ENCODE measurements at places on chromosomes 6 and 20. TPM values are rescaled to one million over a fixed set of nuclear protein-coding genes. Genes with fewer than 3 reads are reported as not detected.

The HLA-G gene
- not detected for total RNA-seq

The TSPO2 gene
- total RNA-seq = not detected

The PTCHD4 gene
- total RNA-seq = 6.1 TPM

The SPAG4 gene
- total RNA-seq = 19.1 TPM

The C20orf96 gene
- total RNA-seq = 3.2 TPM

The ELOVL4 gene
- 0.51 TPM for total RNA-seq

The GHRH gene
- total RNA-seq = not detected

The FUT9 gene
- not detected for total RNA-seq

The TRDN gene
- total RNA-seq = not detected

The SGK2 gene
- total RNA-seq = 0.34 TPM

The FAM209A gene
- not detected for total RNA-seq

The TNFRSF21 gene
- 56.0 TPM for total RNA-seq

The LY6G5C gene
- 3.6 TPM for total RNA-seq

The DSP gene
- total RNA-seq = 95.4 TPM

The TPBG gene
- 9.4 TPM for total RNA-seq

The CST4 gene
- total RNA-seq = not detected

The GATA5 gene
- total RNA-seq = not detected

The BPI gene
- total RNA-seq = not detected

The LTB gene
- total RNA-seq = 30.5 TPM

The SYNDIG1 gene
- total RNA-seq = 0.17 TPM

The GSTA3 gene
- not detected for total RNA-seq

The PRKN gene
- 0.34 TPM for total RNA-seq
